Stimulated activated CD8-positive, alpha-beta memory T cell treated with anti-CD3 and anti-CD28 coated beads, Interleukin-2, amount 100 ng/mL, for 48 hours (primary cell): ENCODE measurements at places on chromosomes 12 and 14.

DNA sequence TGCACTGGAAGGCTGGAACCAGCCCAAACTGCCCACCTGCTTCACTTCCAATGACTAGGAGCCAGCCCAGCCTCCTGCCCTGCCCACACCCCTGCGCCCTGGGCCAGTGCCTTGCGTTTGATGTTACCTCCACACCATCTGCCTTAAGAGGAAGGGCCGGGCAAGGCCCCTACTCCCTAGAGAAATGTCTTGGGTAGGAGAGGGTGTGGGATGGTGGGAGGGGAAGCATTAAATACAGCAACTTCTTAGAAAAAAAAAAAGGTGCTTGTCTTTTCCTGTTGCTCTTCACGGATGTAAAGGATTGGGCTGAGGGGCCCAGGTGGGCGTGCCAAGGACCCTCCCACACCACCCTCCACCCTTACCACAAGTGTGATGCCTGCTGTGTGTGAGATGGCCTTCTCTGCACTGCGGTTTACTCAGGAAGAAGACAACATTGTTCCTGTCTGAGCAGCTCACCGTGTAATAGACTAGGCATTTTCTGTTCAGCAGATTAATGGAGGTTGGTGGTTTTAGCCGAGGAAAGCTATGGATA is 99.9 kb downstream of the NINJ2 start:
- DNase-seq: no peak

- DNase-seq: no peak
Measured at GRCh38 chr12:29528161-29528560, 30.7 kb upstream of the OVCH1 start.

- DNase-seq: no peak
Measured at GRCh38 chr14:75720842-75721498, 59.9 kb downstream of the TTLL5 start.

- no peak for DNase-seq
Measured at GRCh38 chr14:49766839-49767238, 1.1 kb upstream of the KLHDC2 start.

DNA sequence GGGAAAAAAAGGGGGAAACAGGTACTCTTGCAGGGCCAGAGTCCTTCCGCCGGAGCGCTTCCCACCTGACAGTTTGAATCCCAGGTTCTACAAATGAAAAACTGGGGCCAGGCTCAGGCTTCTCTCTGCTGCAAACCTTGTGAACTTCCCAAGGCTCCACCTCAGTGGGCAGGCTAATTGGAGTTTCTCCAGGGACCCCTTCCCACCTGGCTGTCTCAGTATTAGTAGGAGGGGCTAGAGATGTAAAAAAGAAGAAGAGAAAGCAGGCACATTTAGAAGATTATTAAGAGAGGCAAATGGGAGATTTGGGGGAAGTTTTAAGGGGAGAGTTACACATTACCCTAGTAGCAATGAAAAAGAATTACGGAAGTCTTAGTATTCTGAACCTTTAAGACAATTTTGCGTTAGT is 20.0 kb upstream of the CLEC2D start:
- no peak for DNase-seq

DNA sequence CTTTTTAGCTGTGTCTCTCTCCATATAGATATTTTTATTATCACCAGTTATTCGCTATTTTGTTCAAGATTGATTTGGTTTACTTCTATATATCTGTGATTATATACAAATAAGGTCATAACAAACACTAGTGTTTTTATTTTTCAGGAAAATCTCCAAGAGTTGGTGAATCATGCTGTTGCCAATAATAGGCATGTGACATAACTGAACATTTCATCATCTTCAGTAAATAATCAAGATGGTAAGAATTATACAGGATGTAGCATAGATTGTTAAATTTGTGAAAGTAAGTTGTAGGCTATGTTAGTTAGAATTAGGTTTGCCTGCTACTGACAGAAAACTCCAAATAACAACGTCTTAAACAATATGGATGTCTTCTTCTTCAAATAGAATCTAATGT is 240.9 kb upstream of the PDE3A start:
- DNase-seq: no peak

GRCh38 chr12:26791301-26791791 is 41.6 kb downstream of the ITPR2 start:
- DNase-seq: no peak

DNA sequence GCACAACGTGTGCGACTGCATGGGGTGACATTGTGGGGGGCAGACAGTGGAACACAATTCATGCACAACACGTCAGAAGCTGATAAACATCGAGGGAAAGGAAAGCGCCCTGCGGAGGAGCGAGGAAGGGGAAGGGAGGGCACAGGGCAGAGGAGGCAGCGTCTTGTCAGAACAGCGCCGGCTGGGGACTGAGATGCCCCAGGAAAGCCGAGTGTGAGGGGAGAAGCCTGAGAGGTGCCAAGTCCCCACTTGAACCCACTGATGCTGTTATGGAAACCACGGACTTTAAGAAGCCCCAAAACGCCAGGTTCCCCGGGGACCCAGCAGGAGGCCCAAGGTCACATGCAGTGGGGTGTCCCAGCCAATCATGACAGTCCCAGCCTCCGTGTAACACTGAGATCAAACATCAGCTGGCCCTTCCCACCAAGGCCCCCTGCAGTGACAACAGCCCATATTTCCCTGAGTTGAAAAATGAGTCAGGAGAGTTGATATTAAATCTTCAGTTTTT is 70.0 kb downstream of the GALNT9 start:
- DNase-seq: no peak

- DNase-seq: peak; percentile 3
Measured at GRCh38 chr14:72024043-72024407, 91.8 kb downstream of the RGS6 start.

DNA sequence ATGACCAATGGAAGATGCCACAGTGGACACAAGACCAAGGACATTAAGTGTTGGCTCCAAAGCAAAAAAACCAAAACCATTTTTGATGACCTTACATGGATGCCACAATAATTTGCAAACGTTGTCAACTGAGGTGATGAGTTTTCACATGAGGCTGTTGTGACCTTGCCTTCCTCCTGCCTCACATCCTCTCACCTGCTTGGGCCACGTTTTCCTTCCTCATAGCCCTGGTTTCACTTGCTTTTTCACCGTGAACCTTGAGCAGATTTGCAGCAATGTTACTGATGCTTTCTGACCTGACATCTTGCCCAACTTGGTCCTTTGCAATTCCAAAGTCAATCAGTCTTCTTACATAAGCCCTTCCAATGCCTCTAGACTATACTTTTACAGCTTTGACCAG is 3.7 kb downstream of the KRT6B start:
- DNase-seq: no peak

- DNase-seq: no peak
Measured at GRCh38 chr14:32109676-32110547, 32.8 kb downstream of the ARHGAP5 start.

DNA sequence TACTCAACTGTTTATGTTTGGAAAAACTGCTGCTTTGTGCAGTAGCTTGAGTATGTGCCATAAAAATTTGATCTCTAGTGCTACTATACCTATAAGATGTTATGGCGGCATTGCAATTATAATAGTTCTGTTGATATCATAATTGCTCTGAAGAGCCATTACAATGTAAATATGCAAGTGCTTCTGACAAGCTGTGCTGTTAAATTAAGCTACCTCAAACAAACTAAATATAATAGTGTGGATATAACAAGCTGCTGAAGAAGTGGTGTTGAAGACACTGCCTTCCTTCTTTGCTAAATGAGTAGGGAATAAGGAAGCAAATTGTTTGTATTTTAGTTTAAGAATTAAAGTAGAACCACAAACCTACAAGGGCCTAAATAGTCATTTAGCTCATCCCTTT is 301.0 kb upstream of the MIS18BP1 start:
- DNase-seq: no peak

DNA sequence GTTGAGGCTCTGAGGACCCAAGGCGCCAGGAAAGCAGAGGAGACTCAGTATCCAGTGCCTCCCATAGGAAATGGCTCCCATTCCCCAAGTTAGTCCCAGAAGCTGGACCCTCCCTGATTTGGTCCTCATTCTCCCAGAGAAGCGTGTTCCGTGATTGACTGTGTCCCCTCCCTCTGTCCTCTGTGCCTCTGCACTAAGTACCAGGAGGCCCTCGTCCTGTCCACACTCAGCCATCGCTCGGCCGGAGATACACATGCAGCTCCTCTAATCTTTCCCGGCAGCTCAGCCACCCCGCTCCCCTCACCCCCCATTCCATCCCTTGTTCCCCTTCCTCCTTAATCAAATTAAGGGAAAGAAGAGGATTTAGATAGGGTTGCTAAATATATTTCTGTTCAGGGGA is 28.3 kb upstream of the ATP2A2 start:
- no peak for DNase-seq

GRCh38 chr12:29566441-29566840 is 69.0 kb upstream of the OVCH1 start:
- DNase-seq: no peak

- no peak for DNase-seq
Measured at GRCh38 chr12:50960130-50960529, 7.8 kb downstream of the HIGD1C start.

GRCh38 chr12:105190530-105190929 is 45.4 kb downstream of the APPL2 start:
- no peak for DNase-seq

- DNase-seq: no peak
Measured at GRCh38 chr12:57069523-57069922, 9.1 kb downstream of the NEMP1 start.

DNA sequence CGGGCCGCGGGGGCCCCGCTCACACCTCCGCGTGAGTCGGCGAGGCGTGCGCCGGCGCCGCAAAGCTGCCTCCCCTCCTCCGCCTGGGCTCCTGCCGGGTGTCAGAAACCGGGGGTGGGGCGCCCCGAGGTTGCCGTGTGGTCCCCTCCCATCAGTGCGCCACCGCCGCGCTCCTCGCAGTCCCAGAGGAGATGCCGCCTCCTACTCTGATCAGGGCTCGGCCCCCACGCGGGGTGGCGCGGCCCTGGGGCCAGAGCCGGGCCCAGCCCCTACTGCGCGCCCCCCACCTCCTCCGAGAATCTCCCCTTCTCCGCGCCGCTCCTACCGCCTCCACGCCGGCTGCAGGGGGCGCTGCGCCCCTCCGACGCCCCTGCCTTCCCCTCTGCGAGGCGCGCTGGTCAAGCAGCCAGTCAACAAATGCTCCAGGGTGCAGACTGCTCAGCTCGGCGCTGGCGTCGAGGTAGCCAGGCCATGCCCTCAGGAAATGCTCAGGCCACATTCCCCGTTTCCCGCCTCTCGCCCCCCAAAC is 467 bp upstream of the JAG2 start:
- DNase-seq: peak; percentile 28

- DNase-seq: no peak
Measured at GRCh38 chr12:126773491-126773890, 1493.5 kb upstream of the TMEM132C start.

GRCh38 chr14:91342206-91342760 is 75.3 kb downstream of the CCDC88C start:
- no peak for DNase-seq

- no peak for DNase-seq
Measured at GRCh38 chr14:87687420-87687819, 305.6 kb downstream of the GALC start.

- no peak for DNase-seq
Measured at GRCh38 chr14:75088566-75089373, 19.3 kb downstream of the ZC2HC1C start.

GRCh38 chr14:68181519-68182326 is 362.1 kb downstream of the RAD51B start:
- DNase-seq: no peak

- DNase-seq: no peak
Measured at GRCh38 chr14:84181072-84181471, 1348.9 kb upstream of the FLRT2 start.
